SHP77 treated with DMSO at 0.1 percent for 48 hours (cell line): ENCODE measurements at places on chromosomes 2 and 18.

DNA sequence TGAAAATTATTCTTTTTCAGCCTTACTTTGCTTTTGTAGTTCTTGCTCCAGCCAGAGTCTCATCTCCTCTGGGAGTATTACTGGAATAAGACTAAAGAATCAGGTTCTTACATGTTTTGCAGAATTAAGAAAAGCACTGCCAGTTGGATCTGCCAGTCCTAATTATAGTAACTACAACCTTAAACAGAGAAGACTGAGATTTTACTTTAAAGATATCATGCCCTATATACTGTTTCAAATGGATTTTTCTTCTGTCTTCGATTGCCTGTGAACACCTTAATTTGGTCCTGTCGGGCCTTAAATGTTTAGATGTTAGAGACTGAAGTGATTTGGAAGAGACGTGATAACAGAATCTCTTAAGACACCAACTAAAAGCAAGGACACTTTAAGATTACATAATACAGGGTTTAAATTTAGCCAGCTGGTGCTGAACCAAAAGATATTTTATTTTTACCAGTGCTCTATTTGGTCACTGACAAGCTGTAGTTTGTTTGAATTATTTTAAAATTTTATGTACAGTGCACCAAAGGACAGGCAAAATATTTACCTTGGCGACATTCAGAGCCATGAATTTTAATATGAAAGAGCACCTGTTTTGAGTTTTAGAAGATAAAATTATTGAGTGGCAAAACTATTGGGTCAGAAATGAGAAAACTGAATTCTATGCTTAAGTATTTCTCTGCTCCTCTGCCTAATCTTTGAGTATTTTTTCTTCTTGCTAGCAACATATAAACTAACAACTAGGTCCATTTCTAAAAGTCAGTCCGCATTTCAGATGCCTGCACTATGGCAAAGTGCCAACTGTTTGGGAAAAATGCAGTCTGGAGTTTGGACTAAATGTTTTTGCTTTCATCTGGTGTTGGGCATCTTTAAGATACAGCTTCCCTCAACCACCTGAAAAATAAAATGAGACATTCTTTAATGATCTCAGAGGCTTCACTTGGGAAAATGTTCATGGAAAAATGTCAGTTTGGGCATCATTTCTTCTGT is 300.0 kb downstream of the XIRP2 start:
- DNase-seq: no peak

GRCh38 chr2:187915810-187916209 is 361.6 kb upstream of the TFPI start:
- no peak for DNase-seq

GRCh38 chr2:200863782-200864175 is 679 bp downstream of the CLK1 start:
- DNase-seq: no peak

- DNase-seq: no peak
These were observed 80.4 kb upstream of the SALL3 start for GRCh38 chr18:78899241-78899640.

- no peak for DNase-seq
These were observed 360.3 kb downstream of the TGIF1 start for GRCh38 chr18:3810296-3810695.

GRCh38 chr2:234495251-234496054 is 1.4 kb downstream of the ARL4C start:
- DNase-seq: no peak

- DNase-seq: no peak
These were observed 92.6 kb downstream of the ACTR2 start for GRCh38 chr2:65320042-65320725.

- DNase-seq: no peak
These were observed 103.0 kb downstream of the ACKR3 start for GRCh38 chr2:236672606-236673005.

DNA sequence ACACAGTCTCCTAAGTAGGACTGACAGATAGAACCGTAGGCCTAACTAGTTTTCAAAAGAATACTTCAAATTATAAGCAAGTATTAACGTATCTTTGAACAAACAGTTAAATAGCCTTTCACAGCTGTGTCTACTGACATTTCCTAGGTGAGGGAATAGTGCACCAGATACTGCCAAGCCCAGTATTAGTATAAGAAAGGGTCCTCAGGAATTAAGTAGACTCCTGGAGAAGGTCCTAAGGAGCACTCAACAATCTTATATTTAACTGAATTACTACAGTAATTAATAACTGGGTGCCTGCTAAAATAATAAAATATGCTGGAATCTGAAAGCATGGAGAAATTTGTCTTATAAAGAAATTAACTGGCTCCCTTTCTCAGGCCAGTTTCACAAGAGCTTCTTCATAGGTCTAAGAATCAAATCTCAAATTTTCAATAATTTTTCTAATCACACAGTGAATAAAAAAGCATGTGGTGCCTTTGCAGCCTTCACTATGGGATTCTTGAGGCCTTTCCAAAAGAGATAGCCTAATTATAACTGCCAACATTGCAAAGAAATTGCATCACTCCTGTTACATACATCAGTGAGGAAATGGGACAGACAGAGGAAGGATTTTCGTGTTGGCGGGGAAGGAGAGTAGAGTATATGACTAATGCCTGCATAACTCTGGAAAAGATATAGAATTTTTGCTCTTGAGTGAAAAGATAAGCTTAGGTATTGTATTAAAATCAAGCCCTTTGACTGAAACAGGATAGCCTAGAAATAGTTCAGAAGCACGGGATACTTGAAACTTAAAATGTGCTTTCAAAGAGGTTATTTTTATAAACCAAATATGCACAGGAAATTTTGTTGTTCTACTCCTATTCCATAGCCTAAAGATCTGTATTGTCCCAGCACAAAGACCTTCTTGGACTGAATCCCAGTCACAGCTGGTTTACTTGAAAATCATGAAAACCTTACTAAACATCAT is 228.6 kb upstream of the STK17B start:
- no peak for DNase-seq

GRCh38 chr2:219698748-219699439 is 71.5 kb downstream of the SLC4A3 start:
- no peak for DNase-seq

- DNase-seq: no peak
These were observed 40.4 kb upstream of the SELENOI start for GRCh38 chr2:26305540-26305939.

DNA sequence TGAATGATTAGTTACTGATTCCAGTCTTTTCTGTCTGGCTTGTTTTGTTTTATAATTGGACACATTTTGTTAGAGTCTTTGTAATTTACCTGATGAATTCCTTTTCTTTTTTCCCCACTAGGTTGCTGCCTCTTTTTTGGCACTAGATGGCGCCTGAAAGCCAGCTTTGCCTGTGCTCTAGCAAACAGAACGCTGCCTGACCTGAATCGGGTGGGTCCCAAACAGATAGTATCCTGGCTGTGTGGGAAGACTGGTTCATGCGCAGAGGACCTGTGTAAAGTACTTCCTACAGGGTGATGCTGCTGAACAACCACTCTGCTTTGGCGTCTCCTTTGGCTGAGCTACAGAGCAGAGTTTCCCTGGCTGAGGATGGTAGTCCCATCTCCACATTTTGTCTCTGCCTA is 288.2 kb downstream of the IKZF2 start:
- DNase-seq: peak; percentile 44

DNA sequence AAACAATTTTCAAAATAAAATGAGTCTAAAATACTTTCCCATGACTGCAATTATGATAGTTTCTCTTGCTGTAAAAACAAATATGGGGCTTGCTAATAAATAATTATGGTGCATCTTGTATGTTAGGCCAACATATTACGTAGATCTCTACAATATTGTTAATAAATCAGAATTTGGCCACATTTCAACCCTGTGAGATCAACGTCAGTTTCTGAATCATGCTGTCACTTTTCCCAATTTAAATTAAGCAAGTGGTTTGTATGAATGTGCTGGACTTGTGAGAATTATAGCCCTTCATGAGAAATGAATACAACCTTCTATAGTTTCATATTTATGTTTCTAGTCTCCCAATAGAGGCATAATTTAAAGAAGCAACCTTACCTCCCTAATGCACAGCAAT is 808.9 kb downstream of the SUCLG1 start:
- DNase-seq: no peak

- DNase-seq: peak; percentile 47
These were observed 4.4 kb downstream of the ADCYAP1 start for GRCh38 chr18:908758-909724.

- no peak for DNase-seq
These were observed 104.5 kb downstream of the DHRS9 start for GRCh38 chr2:169173876-169174275.

DNA sequence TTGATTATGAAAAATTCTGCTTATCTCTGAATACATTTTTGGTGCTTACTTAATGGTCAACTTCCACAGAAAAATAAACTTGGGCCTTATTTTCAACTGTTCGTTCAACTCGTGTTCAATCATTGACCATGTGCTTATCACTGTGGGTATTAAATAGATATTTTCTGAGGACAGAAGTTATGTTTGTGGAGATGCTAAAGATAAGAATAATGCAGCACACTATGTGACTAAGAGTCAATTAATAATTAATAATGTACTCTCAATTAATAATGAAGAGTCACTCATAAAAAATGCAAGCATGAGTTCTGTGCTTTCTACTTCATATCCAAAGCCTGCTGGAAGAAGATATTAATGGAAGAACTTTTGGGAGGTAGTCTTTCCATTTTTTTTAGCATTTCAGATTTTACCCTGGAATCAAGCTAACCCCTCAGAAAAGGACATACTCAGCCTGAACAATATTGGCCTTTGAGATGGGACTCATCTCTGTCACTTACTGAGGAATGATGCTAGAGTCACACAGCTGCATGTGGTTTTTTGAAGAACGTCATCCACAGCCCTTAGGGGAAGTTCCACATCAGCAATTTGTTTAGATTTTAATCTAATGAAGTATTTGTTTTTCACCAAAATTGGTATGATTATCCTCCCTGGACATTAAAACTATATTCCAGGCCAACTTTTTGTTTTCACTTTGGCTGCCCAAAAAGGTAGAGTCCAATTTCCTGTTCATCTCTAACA is 191.9 kb upstream of the CRIM1 start:
- no peak for DNase-seq

DNA sequence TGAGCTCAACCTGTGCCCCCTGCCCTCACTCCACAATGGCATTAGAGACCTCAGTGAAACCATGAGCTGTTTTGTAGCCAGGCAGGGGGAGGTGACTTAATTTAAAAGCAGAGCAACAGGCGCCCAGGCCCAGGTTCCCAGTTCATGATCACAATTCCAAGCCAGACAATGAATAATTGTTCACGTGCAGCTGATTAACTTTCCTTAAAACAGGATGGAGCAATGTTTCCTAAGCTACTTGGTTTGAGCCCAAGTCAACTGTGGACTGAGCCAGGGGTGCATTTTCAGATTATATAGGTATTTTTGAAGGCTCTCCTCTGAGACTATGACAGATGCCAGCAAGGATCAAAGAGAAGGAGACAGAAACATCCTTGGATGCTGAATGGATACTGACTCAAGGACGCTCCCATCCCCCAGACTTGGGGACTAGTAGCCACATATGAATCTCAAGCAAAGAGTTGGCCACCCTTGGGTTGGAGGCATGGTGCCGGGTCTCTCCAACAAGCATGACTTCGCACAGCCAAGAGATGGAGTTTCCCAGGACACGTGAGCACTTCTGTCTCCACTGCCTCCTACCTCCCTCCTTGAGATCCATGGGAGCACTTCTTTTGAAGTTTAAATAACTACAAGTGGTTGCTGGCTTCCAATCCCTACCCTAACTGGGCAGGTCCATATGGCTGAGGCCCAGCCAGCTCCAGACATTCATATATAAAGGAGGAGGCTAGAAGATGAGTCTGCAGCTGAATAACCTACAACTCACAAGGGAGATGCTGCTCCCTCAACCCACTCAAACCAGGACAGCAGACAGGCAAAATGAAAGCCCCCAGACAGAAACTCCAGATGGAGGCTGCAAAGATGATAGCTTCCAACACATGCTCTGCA is 12.7 kb downstream of the SMAD7 start:
- no peak for DNase-seq

DNA sequence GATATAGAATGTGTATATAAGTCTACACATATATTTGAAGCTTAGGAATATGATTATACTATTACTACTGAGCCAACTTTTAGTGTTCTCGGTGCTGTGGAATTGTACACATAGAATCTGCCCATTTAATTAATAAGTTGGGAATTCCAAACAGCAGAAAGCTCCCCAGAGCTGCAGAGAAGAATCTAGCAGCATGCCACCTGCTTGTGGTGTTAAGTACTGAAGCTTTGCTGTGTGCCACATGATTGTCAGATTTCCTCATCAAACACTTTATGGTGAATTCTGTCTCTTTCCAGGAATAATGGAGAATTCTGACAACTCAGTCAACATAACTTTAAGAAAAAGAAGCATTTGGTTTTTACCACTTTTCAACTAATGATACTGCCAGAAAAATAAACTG is 117.8 kb downstream of the WDSUB1 start:
- no peak for DNase-seq

- no peak for DNase-seq
These were observed 177.0 kb downstream of the SEPTIN10 start for GRCh38 chr2:109436610-109437225.

DNA sequence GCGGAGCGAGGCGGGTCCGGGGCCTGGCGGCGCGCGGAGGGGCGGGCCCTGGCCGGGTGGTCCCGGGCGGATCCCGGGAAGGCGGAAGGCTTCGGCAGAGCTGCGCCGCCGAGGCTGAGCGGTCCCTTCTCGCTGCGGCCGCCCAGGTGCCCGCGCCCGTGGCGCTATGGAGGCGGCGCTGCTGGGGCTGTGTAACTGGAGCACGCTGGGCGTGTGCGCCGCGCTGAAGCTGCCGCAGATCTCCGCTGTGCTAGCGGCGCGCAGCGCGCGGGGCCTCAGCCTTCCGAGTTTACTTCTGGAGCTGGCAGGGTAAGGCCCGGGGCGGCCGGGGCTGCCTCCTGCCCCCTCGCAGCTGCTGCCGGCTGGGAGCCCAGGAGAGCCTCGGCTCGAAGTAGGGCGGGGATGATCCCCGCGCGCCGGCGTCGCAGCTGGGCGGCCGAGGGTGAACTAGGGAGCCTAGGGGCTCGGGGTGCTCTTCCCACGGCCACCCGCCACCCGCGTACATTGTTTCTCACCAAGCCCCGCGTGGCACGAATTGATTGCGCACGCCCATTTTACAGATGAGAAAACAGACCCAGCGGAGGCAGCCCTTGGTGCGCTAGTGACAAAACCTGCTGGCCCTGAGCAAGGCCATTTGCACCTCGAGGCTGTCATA is at the start of gene SLC66A3:
Gene SLC66A3 (plus strand): TSS at position 87 of the 655 bp plus-strand sequence. CDS start 80 bp downstream, at position 167.
- peak; percentile 80 for DNase-seq

DNA sequence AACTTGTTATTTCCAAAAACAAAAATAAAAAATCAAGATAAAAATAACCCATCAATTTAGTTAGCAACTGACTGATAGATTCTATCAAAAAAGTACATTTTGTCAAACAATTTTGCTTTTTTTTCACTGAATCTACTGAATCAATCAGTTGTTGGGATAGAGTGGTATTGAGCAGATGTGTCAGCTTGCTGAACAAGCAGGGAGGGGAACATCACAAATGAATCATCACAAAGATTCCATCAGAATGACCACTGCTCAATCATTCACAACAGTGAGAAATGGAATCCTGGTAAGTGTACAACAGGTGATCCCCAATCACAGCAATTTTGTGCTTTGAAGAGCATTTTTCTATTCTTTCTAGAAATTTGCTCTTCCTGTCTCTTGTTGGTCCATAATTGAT is 12.3 kb upstream of the SLC14A2 start:
- DNase-seq: no peak
